ENCODE measurements at places on chromosomes 7 and 10.

DNA sequence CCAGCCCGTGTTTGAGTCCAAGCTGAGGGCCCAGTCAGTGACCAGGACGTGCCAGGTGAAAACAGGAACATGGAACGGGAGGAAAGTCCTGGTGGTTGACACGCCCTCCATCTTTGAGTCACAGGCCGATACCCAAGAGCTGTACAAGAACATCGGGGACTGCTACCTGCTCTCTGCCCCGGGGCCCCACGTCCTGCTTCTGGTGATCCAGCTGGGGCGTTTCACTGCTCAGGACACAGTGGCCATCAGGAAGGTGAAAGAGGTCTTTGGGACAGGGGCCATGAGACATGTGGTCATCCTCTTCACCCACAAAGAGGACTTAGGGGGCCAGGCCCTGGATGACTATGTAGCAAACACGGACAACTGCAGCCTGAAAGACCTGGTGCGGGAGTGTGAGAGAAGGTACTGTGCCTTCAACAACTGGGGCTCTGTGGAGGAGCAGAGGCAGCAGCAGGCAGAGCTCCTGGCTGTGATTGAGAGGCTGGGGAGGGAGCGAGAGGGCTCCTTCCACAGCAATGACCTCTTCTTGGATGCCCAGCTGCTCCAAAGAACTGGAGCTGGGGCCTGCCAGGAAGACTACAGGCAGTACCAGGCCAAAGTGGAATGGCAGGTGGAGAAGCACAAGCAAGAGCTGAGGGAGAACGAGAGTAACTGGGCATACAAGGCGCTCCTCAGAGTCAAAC lies 5.2 kb downstream of the GIMAP5 start:
- no peak for DNase-seq

DNA sequence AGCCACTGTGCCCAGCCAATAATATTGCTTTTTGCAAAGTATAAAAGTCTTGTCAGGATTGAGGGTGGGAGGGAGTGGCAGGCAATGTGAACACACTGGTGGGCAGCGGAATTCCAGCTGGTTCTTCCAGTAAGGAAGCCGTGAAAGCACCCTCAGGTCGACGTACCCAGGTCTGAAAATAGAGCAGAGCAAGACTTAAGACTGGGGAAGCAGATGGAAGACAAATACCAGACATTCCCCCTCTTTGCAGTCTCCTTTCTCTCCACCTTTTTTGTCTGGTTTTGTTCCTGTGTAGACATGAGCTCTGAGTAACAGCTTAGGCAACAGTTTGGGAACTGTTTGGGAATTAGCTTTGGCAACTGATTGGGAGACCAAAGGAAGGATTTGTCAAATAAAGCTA lies 17.6 kb upstream of the CSTF2T start:
- DNase-seq: no peak

DNA sequence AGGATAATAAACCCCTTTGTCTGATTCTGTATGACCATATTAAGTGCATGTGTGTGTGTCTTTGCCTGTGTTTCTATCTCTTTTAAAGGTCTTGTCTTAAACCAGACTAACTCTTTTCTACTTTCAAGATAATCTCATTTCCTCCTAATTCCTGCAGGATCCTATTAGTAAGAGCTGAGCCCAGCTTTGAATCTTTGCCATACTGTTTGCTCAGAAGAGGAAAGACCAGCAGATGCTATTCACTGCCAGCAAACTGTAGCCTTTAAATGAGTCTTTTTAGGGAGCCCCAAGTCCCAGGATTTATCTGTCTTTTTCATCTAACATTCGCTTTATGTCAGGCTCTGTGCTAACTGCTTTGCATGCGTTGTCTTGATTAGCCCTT lies 2.9 kb downstream of the GPR158 start:
- no peak for DNase-seq

DNA sequence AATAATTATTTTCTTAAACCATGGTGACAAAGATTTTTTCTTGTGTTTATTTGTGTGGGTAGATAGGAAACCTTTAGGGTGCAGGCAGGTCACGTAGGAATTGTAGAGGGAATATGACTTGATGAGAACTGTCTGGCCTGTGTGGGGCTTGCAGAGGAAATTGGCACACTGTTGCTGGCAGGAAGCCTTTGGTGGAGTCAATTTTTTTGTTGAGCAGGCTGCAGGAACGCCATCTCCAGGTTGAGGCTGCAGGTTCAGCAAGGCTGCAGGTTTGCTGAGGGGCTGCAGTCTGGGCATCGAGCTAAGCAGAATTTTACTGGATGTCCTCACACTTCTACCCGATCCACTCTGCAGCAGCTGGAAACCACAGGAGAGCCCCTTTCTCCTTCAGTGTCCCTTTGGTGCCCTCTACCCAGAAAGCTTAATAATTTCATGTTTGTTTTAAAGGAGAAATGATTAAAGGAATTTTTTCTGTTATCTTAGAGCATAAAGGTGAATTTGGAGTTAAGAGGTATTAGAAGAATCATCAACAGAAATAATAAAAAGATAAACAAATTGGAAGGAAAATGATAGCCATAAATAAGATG lies 37.0 kb downstream of the TBC1D12 start:
- DNase-seq: no peak

GRCh38 chr7:23615331-23615730 lies 18.1 kb downstream of the CCDC126 start:
- DNase-seq: no peak

GRCh38 chr10:115024371-115024770 lies 68.8 kb upstream of the ATRNL1 start:
- no peak for DNase-seq

DNA sequence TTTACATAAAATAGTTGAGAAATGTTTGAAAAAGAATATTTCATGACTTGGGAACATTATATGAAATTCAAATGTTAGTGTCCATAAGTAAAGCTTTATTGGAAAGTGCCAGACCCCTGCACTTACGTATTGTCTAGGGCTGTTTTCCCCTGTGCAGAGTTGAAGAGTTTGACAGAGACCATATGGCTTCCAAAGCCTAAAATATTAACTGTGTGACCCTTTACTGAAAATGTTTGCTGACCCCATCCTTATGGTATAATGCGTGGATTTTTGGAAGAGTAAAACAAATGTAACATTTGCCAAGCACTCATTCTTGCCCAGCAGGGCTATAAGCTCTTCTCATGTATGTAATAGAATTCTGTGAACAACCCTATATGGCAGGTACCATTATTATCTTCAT lies 40.1 kb upstream of the RAB18 start:
- DNase-seq: no peak

- no peak for DNase-seq
Observed at GRCh38 chr7:70383066-70383782, 748.7 kb upstream of the GALNT17 start.

- DNase-seq: no peak
Observed at GRCh38 chr10:373015-373414, 237.8 kb downstream of the ZMYND11 start.

DNA sequence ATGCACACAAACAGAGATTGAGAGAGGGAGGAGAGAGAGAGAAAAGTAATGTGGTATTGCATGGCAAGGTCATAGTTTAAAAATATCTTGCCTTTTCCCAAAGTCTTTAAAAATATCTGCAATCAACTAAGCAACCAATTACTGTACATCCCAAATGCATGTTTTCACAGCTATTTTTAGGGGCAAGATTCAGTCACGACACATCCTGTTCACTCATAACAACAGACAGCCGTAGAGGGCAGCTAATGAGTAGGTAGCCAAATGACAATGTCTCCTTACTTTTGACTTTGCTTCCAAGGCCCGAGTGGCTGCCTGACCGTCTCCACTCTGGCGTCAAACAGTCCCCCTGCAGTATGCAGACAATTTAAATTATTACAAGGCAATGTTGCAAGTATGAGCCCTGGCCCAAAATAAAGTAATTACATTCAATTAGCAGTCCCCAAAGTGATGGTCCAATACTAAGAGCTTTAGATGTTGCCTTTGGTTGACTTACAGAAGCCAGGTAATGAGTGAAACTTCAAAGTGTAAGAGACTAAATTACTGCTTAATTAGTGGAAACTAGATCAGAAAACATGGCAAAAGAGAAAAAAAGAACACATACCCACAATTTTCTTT lies 162.9 kb downstream of the MBL2 start:
- DNase-seq: no peak

DNA sequence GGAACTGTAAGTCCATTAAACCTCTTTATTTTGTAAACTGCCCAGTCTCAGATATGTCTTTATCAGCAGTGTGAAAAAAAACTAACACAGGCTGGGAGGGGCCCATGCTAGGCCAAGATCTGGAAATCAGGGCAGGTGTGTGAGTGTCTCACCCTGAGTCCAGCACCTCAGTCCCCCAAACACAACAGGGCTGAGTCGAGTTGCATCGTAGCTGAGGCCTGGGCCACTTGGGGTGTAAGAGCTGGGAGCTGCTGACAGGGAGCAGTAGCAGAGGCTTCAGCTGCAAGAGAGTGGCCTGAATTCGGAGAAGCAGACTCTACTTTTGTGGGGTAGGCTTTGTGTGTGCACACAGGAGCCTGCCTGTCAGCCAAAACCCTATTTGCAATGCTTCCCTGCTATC lies 553.1 kb downstream of the PTPRN2 start:
- no peak for DNase-seq

DNA sequence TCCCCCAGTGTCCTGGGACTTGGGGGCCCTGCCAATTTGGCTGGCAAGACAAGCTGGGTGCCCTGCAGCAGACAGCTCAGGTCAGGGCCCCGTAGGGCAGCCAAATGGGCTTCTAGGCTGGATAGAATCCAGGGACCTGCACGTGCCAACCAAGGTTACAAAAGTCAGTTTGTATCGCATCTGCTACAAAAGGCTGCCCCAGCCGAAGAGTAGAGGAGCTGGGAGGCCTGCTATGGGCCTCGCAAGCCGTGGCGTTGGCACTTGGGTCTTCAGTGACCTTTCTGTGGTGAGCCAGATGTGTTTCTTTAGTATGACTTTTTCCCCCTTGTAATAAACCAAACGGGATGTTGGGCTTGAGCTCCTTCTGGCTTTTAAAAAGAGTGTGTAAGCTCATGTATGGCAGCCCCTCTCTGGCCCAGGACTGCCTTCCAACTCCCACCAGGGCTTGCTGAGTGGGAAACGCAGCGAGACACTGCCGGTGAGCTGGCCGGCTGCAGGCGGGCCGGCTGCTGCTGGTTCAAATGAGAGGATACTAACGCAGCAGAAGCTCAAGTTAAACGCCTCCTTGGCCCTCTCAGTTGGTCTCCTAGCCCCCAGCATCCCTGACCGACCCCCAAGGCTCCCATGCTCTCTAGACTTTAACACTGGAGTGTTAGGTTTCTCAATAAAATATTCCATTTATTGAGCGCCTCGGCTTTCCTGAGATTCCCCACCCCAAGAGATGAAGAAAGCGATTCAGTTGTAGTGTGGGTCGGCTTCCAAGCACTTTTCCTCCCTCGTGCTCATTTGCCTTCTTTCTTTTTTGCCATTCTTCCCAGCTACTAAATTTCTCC lies 3.1 kb upstream of the HOXA10 start:
- DNase-seq: peak; percentile 44

DNA sequence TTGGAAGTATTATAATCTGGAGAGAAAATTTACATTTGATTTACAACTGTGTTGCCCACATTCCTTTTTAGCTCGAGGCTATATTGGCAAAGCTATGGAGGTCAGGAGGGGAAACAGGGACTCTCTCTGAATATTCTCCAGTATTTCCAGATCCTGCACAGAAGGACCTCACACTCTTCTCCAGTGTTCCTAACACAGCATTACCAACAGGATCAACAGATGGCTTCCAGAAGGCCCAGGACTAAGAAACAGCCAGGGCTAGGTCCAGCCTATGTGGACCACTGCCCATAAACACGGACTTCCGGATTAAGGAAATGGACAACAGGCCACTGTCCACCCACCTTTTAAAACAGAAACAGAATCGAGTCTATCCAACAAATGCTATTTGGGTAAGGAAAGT lies 65.3 kb downstream of the CHCHD3 start:
- DNase-seq: no peak

- no peak for DNase-seq
Observed at GRCh38 chr10:93063144-93063976, 2.8 kb downstream of the CYP26C1 start.

GRCh38 chr10:71589617-71590551 lies 129.7 kb downstream of the C10orf105 start:
- no peak for DNase-seq

All from left colon (tissue), 2 donors.